ENCODE measurements at places on chromosomes 13 and 19. TPM values are rescaled to one million over a fixed set of nuclear protein-coding genes. Genes with fewer than 3 reads are reported as not detected.

Gene KLF1
- polyA plus RNA-seq = 0.40 TPM

Gene LGALS7B
- polyA plus RNA-seq = 1.4 TPM

- DNase-seq = no peak
Measured at GRCh38 chr13:63435667-63436324, 2020.1 kb upstream of the PCDH20 start.

- no peak for DNase-seq
Measured at GRCh38 chr19:33291623-33292534, 10.5 kb downstream of the CEBPA start.

- no peak for DNase-seq
Measured at GRCh38 chr13:46903748-46904147, 6.9 kb upstream of the HTR2A start.
